CD8-positive, alpha-beta memory T cell (primary cell): ENCODE measurements at places on chromosomes 6 and 20. TPM values are rescaled to one million over a fixed set of nuclear protein-coding genes. Genes with fewer than 3 reads are reported as not detected.

The CDSN gene
- not detected for total RNA-seq

- H3K36me3 ChIP-seq, result no peaks in the 10 kb centered on the region
- no peaks in the 10 kb centered on the region for H3K27me3 ChIP-seq
- H3K27ac ChIP-seq, result no peak overlapping the region
- no peaks in the 10 kb centered on the region for H3K4me1 ChIP-seq
- DNase-seq, result no peak
Observed at GRCh38 chr6:44024574-44025219, 102.6 kb downstream of the MRPL14 start.

DNA sequence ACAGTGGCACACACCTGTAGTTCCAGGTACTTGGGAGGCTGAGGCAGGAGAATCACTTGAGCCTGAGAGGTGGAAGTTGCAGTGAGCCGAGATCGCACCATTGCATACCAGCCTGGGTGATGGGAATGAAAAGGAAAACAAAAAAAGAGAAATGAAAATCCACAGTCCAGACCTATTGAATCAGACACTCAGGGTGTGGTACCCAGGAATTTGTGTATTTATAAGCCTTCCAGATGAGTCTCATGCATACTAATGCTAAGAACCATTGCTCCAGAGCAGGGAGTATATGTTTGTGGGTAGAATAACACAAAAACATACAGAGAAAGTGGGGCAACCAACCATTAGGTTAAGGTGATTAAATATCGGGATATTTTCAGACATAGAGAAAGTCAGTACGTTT lies 36.1 kb upstream of the PLCB4 start:
- no peaks in the 10 kb centered on the region for H3K36me3 ChIP-seq
- no peaks in the 10 kb centered on the region for H3K27me3 ChIP-seq
- no peak overlapping the region for H3K4me3 ChIP-seq
- no peak overlapping the region for H3K27ac ChIP-seq
- no peak for DNase-seq

DNA sequence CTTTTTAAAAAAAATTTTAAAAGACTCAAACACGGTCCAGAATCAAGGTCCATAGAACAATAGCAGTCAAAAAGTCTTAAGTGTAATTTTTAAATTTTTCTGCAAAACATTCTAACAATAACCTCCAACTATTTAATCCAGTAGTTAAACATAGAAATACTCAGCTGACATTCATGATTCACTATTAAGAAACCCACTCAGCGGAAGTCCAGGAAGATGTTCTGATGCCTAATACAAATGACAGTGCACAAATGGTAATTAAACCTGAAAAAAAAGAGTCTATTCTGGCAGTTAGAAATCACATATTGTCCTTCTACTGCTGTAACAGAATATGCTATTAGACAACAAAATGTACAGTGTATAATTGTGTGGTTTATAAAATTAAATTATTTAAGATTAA lies 128.2 kb upstream of the BMP5 start:
- DNase-seq, result no peak
- no peak overlapping the region for H3K27ac ChIP-seq
- H3K36me3 ChIP-seq, result no peaks in the 10 kb centered on the region
- H3K27me3 ChIP-seq, result no peaks in the 10 kb centered on the region
- no peak overlapping the region for H3K4me3 ChIP-seq

- DNase-seq, result no peak
- no peaks in the 10 kb centered on the region for H3K36me3 ChIP-seq
- H3K27me3 ChIP-seq, result no peaks in the 10 kb centered on the region
- no peak overlapping the region for H3K4me3 ChIP-seq
- no peaks in the 10 kb centered on the region for H3K4me1 ChIP-seq
Observed at GRCh38 chr6:21870076-21870730, 276.7 kb downstream of the SOX4 start.

DNA sequence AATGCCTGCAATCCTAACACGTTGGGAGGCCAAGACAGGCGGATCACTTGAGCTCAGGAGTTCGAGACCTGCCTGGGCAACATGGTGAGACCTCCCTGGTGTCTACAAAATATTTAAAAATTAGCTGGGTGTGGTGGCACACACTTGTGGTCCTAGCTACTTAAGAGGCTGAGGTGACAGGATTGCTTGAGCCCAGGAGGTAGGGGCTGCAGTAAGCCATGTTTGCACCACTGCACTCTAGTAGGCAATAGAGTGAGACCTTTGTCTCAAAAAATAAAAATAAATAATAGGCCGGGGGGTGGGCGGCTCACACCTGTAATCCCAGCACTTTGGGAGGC lies 18.3 kb upstream of the RIPOR3 start:
- H3K4me1 ChIP-seq, result no peaks in the 10 kb centered on the region
- no peaks in the 10 kb centered on the region for H3K36me3 ChIP-seq
- no peak overlapping the region for H3K4me3 ChIP-seq
